Breast epithelium (tissue), 4 donors: ENCODE measurements at places on chromosomes 12 and 14. TPM values are rescaled to one million over a fixed set of nuclear protein-coding genes. Genes with fewer than 3 reads are reported as not detected.
A peak's percentile ranks its signal among the peaks of the same experiment; 100 is the strongest.

- peaks cover 5% of the 10 kb centered on the region for H3K4me1 ChIP-seq
- peak overlapping the region; percentile 95 for H3K4me3 ChIP-seq
- H3K36me3 ChIP-seq: no peaks in the 10 kb centered on the region
- H3K27me3 ChIP-seq: no peaks in the 10 kb centered on the region
Observed at GRCh38 chr14:67515386-67516079, 17.6 kb upstream of the PLEKHH1 start.

- H3K27me3 ChIP-seq: no peaks in the 10 kb centered on the region
- no peaks in the 10 kb centered on the region for H3K4me1 ChIP-seq
- no peaks in the 10 kb centered on the region for H3K36me3 ChIP-seq
- peak overlapping the region; percentile 47 for H3K27ac ChIP-seq
Observed at GRCh38 chr14:34081101-34081575, 130.3 kb upstream of the EGLN3 start.

The NOP9 gene
- 19.0 TPM for total RNA-seq

The RPS6KL1 gene
- 3.3 TPM for total RNA-seq

DNA sequence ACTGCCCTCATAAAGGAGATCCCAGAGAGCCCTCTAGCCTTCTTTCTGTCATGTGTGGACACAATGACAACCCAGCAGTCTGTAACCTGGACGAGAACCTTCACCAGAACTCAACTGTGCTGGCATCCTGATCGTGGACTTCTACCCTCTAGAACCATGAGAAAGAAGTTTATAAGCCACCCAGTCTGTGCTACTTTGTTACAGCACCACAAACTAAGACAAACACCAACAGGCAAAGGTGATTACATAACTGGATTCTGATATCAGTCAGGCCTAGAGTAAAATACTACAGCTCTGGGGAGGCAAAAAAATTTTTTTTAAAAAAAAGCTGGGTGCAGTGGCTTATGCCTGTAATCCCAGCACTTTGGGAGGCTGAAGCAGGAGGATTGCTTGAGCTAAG, 18.5 kb downstream of the TM7SF3 start:
- no peak overlapping the region for H3K4me3 ChIP-seq
- no peaks in the 10 kb centered on the region for H3K4me1 ChIP-seq
- DNase-seq: no peak
- no peaks in the 10 kb centered on the region for H3K27me3 ChIP-seq

GRCh38 chr12:65999564-66000280, 130.8 kb downstream of the LLPH start:
- H3K4me1 ChIP-seq: no peaks in the 10 kb centered on the region
- DNase-seq: no peak
- no peak overlapping the region for H3K4me3 ChIP-seq
- no peaks in the 10 kb centered on the region for H3K27me3 ChIP-seq

DNA sequence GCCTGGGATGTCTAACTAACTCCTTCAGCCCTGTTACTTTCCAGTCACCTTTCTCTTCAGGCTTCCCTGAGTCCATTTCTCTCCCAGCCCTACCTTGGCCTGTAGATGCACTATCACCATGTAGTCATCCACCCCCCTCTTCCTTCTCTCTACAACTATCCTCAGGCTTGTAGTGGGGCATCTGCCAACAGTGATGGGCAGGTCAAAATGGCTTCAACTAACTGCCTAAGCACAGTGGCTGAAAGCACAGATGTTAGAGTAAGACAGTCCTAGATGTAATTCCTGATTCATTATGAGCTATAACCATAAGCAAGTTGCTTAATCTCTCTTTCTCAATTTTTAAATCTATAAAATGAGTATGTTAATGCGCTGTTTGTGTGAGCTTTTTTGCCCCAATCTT, 133.6 kb upstream of the NAV3 start:
- no peak overlapping the region for H3K27ac ChIP-seq
- H3K4me1 ChIP-seq: no peaks in the 10 kb centered on the region
- H3K36me3 ChIP-seq: no peaks in the 10 kb centered on the region
- H3K4me3 ChIP-seq: no peak overlapping the region
- no peaks in the 10 kb centered on the region for H3K27me3 ChIP-seq

DNA sequence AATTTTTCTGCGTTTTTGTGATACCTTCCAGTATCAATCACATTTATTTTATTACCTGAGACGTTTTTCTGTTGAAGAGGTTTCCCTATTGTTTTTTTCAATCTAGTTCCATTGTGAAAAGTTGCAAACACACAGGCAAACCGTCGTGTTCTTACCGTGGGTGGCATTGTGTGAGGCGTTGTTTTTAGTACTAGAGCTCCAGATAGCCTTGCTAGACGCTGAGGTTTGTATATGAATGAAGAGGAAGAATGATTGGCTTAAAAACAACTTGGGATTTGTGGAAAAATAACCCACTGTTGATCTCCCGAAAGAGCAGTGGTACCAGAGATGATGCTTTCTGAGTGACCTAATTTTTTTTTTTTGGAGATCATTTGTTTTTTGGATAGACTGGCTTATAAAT, 1.0 kb downstream of the SOCS4 start:
- no peaks in the 10 kb centered on the region for H3K4me1 ChIP-seq
- no peak overlapping the region for H3K27ac ChIP-seq
- DNase-seq: no peak
- H3K27me3 ChIP-seq: no peaks in the 10 kb centered on the region

DNA sequence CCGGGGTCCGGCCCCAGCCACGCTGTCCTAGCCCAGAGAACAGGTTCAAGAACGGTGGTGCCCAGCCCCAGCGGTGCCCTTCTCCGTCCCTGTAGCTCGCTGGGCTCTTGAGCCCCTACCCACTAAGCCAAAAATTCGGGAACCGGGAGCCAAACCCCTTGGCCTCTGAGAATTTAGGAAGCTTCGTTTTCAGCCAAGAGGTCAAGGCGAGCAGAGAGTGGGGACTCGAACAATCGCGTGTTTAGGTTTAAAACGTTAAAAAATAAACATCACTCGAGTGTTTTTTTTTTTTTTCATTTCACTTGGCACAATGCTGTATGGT, 6.2 kb downstream of the SIX1 start:
- no peak overlapping the region for H3K27ac ChIP-seq
- H3K27me3 ChIP-seq: peaks cover 19% of the 10 kb centered on the region
- DNase-seq: no peak
- no peaks in the 10 kb centered on the region for H3K4me1 ChIP-seq

- no peak for DNase-seq
- no peaks in the 10 kb centered on the region for H3K4me1 ChIP-seq
- no peak overlapping the region for H3K27ac ChIP-seq
- no peak overlapping the region for H3K4me3 ChIP-seq
- H3K27me3 ChIP-seq: peaks cover 72% of the 10 kb centered on the region
Observed at GRCh38 chr14:104561124-104561557, 18.4 kb upstream of the C14orf180 start.

- no peaks in the 10 kb centered on the region for H3K4me1 ChIP-seq
- no peak overlapping the region for H3K4me3 ChIP-seq
- H3K27me3 ChIP-seq: no peaks in the 10 kb centered on the region
- no peak overlapping the region for H3K27ac ChIP-seq
- no peak for DNase-seq
- H3K36me3 ChIP-seq: no peaks in the 10 kb centered on the region
Observed at GRCh38 chr12:3000548-3001275, 41.5 kb downstream of the TEAD4 start.

DNA sequence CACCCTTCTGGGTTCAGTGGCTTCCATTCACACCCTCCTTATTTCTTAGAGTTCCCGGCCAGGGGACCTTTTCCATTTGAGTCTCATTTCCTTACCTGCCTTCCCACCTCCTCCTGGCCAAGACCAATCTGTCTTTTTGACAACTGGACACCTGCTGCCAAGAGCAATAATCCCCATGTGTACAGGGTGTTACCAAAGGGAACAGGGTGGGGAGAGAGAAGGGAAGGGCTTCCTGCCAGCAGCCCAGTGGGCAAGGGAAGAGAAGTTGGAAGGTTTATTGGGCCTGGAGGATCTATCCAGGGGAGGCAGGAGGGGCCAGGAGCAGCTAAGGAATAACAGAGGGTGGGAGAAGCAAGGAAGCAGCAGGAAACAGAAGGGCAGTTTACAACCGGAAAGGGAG, 346.2 kb downstream of the C12orf75 start:
- no peaks in the 10 kb centered on the region for H3K27me3 ChIP-seq
- no peaks in the 10 kb centered on the region for H3K36me3 ChIP-seq
- no peak overlapping the region for H3K27ac ChIP-seq
- DNase-seq: no peak

The KLRC3 gene
- total RNA-seq: not detected

DNA sequence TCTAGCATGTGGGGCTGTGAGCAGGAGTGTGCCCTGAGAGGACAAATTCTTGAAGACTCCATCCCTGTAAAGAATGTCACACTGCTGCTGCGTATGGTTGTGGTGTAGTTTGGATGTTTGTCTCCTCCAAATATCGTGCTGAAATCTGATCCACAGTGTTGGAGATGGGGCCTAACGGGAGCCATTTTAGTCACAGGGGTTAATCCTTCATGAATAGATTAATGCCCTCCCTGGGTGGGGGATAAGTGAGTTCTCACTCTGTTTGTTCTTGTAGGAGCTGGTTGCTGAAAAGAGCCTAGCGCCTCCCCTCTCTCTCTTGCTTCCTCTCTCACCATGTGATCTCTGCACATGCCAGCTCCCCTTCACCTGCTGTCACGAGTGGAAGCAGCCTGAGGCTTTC, 94.5 kb upstream of the VASH1 start:
- no peak for DNase-seq
- H3K27me3 ChIP-seq: no peaks in the 10 kb centered on the region
- no peaks in the 10 kb centered on the region for H3K4me1 ChIP-seq
- H3K4me3 ChIP-seq: no peak overlapping the region
- no peak overlapping the region for H3K27ac ChIP-seq

DNA sequence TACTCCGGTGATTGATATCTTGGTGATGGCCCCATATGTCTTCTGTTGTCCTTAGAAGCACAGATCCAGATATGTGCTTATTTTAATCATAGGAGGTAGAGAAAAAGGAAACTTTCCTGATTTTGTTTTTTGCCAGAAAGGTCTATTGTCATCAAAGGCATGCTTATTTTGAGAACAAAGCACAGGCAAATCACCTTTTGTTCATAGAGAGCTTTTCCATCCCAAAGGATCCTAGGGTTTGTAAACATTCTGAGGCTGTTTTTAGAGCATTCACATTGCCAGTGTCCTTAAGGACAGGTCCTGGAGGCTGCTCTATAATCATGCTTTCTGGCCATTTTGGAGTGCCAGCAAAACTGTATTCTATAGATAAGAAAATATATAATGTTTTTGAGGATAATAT, 148.5 kb upstream of the SEL1L start:
- no peaks in the 10 kb centered on the region for H3K36me3 ChIP-seq
- H3K27me3 ChIP-seq: no peaks in the 10 kb centered on the region
- H3K4me1 ChIP-seq: no peaks in the 10 kb centered on the region
- no peak overlapping the region for H3K27ac ChIP-seq
- no peak for DNase-seq

The HOXC4 gene
- 1.9 TPM for total RNA-seq

DNA sequence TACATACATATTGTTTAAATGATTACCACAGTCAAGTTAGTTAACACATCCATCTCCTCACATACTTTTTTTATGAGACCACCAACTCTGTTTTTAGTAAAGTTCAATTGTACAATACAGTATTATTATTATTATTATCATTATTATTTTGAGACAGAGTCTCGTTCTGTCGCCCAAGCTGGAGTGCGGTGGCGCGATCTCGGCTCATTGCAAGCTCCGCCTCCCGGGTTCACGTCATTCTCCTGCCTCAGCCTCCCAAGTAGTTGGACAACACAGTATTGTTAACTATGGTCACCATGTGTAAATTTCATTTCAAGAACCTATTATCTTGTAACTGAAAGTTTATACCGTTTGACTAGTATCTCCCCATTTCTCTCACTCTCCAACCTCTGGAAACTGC, 942.0 kb upstream of the FBXO33 start:
- DNase-seq: no peak
- no peak overlapping the region for H3K27ac ChIP-seq
- H3K36me3 ChIP-seq: no peaks in the 10 kb centered on the region
- H3K4me1 ChIP-seq: no peaks in the 10 kb centered on the region

The KCTD10 gene
- total RNA-seq: 65.3 TPM

GRCh38 chr12:66852765-66853164, 173.9 kb upstream of the GRIP1 start:
- no peak overlapping the region for H3K4me3 ChIP-seq
- no peak for DNase-seq
- H3K27me3 ChIP-seq: no peaks in the 10 kb centered on the region
- no peaks in the 10 kb centered on the region for H3K4me1 ChIP-seq
- no peaks in the 10 kb centered on the region for H3K36me3 ChIP-seq
- H3K27ac ChIP-seq: no peak overlapping the region

GRCh38 chr12:11592484-11592883, 57.0 kb upstream of the ETV6 start:
- no peaks in the 10 kb centered on the region for H3K36me3 ChIP-seq
- no peaks in the 10 kb centered on the region for H3K27me3 ChIP-seq
- no peaks in the 10 kb centered on the region for H3K4me1 ChIP-seq
- DNase-seq: no peak
- no peak overlapping the region for H3K27ac ChIP-seq

- no peaks in the 10 kb centered on the region for H3K27me3 ChIP-seq
- no peaks in the 10 kb centered on the region for H3K36me3 ChIP-seq
- no peaks in the 10 kb centered on the region for H3K4me1 ChIP-seq
- no peak for DNase-seq
- H3K4me3 ChIP-seq: no peak overlapping the region
- H3K27ac ChIP-seq: no peak overlapping the region
Observed at GRCh38 chr12:95014554-95014953, 11.1 kb upstream of the NDUFA12 start.

DNA sequence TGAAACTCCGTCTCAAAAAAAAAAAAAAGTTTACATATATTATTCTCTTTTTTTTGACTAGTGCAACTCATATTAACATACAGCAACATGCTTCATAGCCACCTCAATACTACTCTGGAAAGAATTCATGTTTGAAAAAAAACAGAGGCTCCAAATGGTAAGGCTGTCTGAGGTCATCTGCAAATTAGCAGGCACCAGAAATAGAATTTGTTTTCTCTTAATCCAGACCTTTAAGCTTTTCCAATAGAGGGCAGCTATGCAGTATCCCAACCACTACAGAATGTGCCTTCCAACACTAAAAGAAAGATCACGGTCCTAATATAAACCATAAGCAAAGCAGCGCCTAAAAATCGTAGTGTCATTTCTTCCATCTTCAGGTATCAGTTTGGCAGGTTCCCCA, 12.0 kb downstream of the C2CD5 start:
- peaks cover 4% of the 10 kb centered on the region for H3K36me3 ChIP-seq
- H3K27ac ChIP-seq: no peak overlapping the region
- DNase-seq: no peak
- H3K4me1 ChIP-seq: no peaks in the 10 kb centered on the region

GRCh38 chr12:666766-667308, 3.6 kb upstream of the NINJ2 start:
- H3K4me3 ChIP-seq: no peak overlapping the region
- no peak for DNase-seq
- no peaks in the 10 kb centered on the region for H3K36me3 ChIP-seq

The TEAD4 gene
- 24.3 TPM for total RNA-seq

- peak; percentile 90 for DNase-seq
- H3K27me3 ChIP-seq: no peaks in the 10 kb centered on the region
- peak overlapping the region; percentile 86 for H3K27ac ChIP-seq
- no peaks in the 10 kb centered on the region for H3K36me3 ChIP-seq
- H3K4me3 ChIP-seq: peak overlapping the region; percentile 25
Observed at GRCh38 chr14:70665448-70666360, 24.0 kb downstream of the TTC9 start.

GRCh38 chr14:67413806-67414769, 2.1 kb upstream of the PLEK2 start:
- H3K36me3 ChIP-seq: no peaks in the 10 kb centered on the region
- H3K4me3 ChIP-seq: no peak overlapping the region
- no peak for DNase-seq
- H3K27ac ChIP-seq: no peak overlapping the region
- H3K4me1 ChIP-seq: no peaks in the 10 kb centered on the region

The FSCB gene
- total RNA-seq: not detected

The BICDL1 gene
- total RNA-seq: 23.4 TPM
